Pericardium fibroblast (primary cell): ENCODE measurements at places on chromosomes 3 and 15. TPM values are rescaled to one million over a fixed set of nuclear protein-coding genes. Genes with fewer than 3 reads are reported as not detected.

Gene PAQR9
- total RNA-seq = not detected in 2 replicates

Gene ACVR2B
- 0.77 and 1.1 TPM in 2 replicates for total RNA-seq

Gene SENP8
- 1.7 and 2.6 TPM in 2 replicates for total RNA-seq

Gene ZNF654
- total RNA-seq = 8.4 and 12.0 TPM in 2 replicates

Gene CHST13
- total RNA-seq = not detected in 2 replicates

Gene ROBO2
- total RNA-seq = 0.23 and 0.34 TPM in 2 replicates
